ENCODE measurements at places on chromosomes 5 and 9.
A peak's percentile ranks its signal among the peaks of the same experiment; 100 is the strongest.

- DNase-seq = no peak
Measured at GRCh38 chr5:85651731-85652130, 966.0 kb upstream of the COX7C start.

DNA sequence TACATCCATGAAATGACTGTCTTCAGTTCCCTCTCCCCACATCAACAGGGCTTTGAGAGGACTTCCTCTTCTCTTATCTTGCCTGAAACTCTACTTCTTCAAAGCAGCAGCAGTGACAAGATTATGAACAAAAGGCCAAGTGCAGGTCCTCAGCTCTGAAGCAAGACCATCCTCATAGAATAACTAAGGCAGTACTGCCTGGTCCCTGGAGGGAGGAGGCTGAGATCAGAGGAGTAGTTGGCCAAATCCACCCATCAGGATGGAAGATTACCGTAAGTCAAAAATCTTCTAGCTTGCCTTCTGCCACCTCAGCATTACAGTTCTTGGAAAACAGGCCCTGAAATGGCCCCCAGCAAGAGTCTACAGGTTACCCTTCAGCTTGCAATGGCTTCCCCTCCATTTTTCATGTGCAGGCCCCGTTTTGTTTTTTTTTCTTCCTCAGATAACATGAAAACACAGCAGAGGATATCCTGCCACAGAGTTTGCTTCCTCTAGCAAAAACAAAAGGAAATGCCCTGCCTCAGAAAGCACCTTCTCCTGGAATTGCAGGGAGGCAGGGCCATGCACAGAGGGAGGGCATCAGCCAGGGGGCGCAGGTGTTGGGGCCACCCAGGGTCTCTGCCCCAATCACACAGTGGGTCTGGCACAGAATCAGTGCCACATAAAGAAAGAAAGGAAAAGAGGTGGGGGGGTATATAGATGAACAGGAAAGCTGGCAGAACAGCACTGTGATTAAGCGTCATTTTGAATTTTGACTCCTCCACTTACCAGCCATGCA is 40.0 kb downstream of the KLHL3 start:
- DNase-seq = no peak

DNA sequence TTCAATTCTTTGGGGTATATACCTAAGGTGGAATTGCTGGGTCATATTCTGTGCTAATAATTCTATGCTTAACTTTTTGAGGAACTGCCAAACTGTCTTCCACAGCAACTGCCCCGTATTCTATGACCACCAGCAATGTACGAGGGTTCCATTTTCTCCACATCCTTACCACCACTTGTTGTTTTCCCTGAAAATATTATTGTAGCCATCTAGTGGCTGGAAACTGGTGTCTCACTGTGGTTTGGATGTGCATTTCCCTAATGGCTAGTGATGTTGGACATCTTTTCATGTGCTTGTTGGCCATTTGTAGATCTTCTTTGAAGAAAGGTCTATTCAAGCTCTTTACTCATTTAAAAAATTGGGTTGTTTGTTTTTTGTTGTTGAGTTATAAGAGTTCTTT is 30.7 kb downstream of the MSX2 start:
- DNase-seq = no peak

GRCh38 chr5:133807348-133807747 is 161.1 kb downstream of the C5orf15 start:
- no peak for DNase-seq

GRCh38 chr5:151771259-151772028 is at the start of gene G3BP1:
Gene G3BP1, plus strand, starts transcription at chr5:151771954. Its CDS starts 14,667 bp downstream, at chr5:151786621.
- peak; percentile 97 for DNase-seq

GRCh38 chr5:135213027-135213386 is 179.0 kb upstream of the PITX1 start:
- no peak for DNase-seq

Measured in NCI-H2107 (cell line).